ENCODE measurements at places on chromosomes 2 and 18.
A peak's percentile ranks its signal among the peaks of the same experiment; 100 is the strongest.

- DNase-seq, result no peak
Observed at GRCh38 chr2:159720676-159721075, 8.4 kb downstream of the MARCHF7 start.

DNA sequence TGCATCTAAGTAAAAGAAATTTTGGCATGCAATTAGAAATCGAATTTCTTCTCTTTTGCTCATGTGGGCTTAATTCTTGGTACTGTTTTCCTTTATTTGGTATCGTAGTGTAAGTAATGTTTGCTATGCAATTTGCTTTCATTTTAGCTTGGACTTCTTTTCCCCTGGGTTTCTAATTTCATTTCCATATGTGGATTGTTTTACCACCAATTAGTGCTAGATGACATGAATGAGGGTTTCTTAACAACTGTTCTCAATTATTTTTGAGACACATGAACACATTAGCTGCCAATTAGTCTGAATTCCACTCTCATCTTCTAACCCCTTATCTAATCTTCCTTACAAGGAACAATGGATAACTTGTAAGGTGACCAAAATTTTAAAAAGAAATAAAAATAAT, 1047.2 kb upstream of the PIK3C3 start:
- no peak for DNase-seq

- no peak for DNase-seq
Observed at GRCh38 chr2:7774481-7774880, 857.3 kb downstream of the RNF144A start.

DNA sequence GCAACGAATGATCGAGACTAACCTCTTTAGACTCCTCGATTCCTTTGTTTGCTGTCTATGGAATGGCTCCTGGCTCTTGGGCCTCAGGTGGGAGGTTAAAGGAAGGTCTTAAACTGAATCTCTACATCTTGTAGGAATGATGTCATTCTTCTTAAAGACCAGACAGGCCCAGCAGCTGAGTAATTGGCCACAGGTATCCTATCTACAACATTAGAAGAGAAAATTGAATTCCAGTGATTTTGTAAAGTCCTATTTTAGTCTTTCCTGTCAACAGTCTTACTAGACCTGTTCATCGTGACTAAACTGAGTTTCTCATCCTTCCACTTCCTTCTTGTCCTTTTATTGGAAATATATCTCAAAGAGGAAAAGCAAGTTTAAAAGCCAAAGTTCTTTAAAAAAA, 274.8 kb downstream of the ALPK2 start:
- no peak for DNase-seq

DNA sequence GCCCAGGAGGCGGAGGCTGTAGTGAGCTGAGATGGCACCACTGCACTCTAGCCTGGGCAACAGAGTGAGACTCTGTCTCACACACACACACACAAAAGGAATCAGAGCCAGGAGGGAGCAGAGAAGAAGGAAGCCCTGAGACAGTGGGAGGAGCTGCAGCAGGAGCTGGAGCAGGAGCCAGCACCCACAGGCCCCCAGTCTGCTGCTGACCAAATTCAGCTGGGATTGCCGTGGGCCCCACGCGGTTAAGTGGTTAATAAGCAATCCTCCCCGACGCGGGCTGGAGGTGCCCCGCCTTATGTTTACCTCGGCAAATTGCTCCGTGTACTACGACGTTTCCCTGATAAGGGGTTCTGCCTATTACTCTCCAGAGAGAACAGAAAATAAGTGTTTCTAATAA, 265.3 kb downstream of the TWIST2 start:
- DNase-seq, result no peak

GRCh38 chr18:76391038-76391437, 104.0 kb downstream of the ZNF516 start:
- no peak for DNase-seq

DNA sequence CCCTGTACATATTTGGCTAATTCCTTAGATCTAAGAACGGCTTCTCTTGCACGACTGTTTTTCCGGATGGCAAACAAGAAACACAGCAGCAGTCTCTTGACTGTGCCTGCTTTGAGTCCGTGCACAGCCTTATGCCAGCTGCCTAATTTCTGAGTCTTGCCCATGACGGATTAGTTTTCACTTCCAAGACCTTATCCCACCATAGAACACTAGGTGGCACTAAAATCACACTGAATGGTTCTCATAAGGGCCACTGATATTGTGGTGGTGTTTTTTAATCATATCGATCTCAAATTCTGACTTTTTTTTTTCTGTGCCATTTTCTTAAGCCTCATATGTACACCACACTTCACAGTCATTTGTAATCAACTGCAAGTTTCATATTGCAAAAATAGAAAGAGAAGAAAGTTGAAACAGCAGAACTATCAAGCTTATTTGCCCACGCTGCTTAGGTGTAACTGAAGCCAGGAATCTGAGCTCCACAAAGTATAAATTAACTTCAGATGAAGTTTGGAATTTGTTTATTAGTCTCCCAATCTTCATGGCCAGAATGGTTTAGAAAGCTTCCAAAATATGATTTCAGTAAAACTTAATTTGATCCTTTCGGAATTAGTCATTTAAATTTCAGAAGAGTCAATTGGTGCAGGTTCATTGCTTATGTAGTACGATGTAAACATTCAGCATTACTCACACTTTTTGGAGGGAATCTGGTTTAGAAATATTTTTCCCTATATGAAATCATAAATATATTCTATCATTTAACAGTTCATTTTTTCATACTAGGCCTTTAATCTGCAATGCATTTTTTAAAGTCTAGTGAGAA, 45.5 kb upstream of the SCN7A start:
- DNase-seq, result peak; percentile 62

DNA sequence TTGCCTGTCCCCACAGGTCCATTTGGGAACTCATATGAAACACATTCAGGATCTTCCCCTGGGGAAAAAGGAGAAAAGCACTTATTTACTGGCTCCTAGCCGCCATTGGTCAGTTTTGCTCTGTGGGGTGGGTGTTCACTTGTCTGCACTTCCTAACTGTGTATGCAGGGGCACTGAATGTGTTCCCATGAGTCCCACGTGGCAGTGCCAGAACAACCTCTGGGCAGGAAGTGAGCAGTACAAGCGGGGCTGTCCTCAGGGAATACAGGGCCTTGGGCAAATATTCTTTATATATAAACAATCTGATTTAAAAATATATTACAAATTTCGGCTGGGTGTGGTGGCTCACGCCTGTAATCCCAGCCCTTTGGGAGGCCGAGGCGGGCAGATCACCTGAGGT, 21.8 kb upstream of the CTIF start:
- no peak for DNase-seq

DNA sequence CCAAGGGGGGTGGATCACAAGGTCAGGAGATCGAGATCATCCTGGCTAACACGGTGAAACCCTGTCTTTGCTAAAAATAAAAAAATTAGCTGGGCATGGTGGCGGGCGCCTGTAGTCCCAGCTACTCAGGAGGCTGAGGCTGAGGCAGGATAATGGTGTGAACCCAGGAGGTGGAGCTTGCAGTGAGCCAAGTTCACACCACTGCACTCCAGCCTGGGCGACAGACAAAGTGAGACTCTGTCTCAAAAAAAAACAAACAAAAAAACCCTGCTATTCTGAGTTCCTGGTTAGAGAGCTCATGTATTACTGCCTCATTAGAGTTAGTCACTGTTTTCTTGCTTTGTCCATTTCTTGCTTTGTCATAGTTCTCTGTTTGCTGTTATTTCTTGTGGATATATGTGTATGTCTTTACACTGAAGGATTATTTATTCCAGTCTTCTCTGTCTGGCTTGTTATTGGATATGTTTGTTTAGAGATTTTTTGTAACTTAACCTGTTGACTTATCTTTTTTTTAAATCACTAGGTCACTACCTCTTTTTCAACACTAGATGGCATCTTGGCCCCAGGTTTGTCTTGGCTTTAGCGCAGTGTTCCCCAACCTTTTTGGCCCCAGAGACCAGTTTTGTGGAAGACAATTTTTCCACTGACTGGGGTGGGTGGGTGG, 17.0 kb downstream of the TTLL4 start:
- DNase-seq, result no peak
